ENCODE measurements at places on chromosomes 3 and 15. TPM values are rescaled to one million over a fixed set of nuclear protein-coding genes. Genes with fewer than 3 reads are reported as not detected.

Gene RASL12
- not detected for total RNA-seq

Gene DUOXA1
- not detected for total RNA-seq

Gene ARHGEF26
- total RNA-seq: 0.97 TPM

Gene QARS1
- 271 TPM for total RNA-seq

Gene CD276
- total RNA-seq: 61.4 TPM

Gene CHL1
- total RNA-seq: not detected

Gene TRAIP
- 5.2 TPM for total RNA-seq

Gene PTH1R
- 0.97 TPM for total RNA-seq

Gene RHCG
- total RNA-seq: not detected

Gene CCDC33
- not detected for total RNA-seq

Gene C3orf85
- total RNA-seq: not detected

Gene MYL3
- not detected for total RNA-seq

Gene XIRP1
- not detected for total RNA-seq

Gene TMEM40
- total RNA-seq: not detected

Gene UBE2E1
- 112 TPM for total RNA-seq

Gene KCNAB1
- total RNA-seq: 2.0 TPM

Gene MYEF2
- 14.9 TPM for total RNA-seq

Gene SEMA6D
- total RNA-seq: 1.6 TPM

Gene ANKUB1
- total RNA-seq: 0.32 TPM

Gene NR1I2
- total RNA-seq: 0.15 TPM

Gene CASR
- not detected for total RNA-seq

All from epithelial cell of umbilical artery (primary cell).